HuH-7 (cell line): ENCODE measurements at places on chromosomes 4 and X.

GRCh38 chrX:65633826-65634225 lies 33.6 kb upstream of the MSN start:
- no peak for DNase-seq

DNA sequence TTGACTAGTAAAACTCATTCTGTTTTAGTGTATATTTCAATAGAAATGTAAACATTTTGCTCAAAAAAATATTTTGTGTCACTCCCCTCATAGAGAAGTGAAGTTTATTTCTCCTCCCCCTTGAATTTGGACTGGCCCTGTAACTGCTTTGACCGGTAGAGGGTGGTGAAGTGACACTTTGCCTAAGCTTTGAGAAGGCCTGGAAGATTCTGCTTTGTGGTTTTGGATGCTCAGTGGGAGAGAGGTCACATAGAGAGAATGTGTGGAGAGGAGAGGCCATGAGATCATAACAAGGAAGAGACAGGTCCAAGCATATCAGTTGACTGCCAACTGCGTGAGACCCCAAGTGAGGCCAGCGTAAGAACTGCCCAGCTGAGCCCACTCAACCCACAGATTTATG lies 19.1 kb upstream of the ARX start:
- no peak for DNase-seq

- DNase-seq = no peak
Measured at GRCh38 chr4:89419111-89419695, 111.6 kb upstream of the GPRIN3 start.

- no peak for DNase-seq
Measured at GRCh38 chr4:121189326-121190215, 25.4 kb upstream of the TNIP3 start.

DNA sequence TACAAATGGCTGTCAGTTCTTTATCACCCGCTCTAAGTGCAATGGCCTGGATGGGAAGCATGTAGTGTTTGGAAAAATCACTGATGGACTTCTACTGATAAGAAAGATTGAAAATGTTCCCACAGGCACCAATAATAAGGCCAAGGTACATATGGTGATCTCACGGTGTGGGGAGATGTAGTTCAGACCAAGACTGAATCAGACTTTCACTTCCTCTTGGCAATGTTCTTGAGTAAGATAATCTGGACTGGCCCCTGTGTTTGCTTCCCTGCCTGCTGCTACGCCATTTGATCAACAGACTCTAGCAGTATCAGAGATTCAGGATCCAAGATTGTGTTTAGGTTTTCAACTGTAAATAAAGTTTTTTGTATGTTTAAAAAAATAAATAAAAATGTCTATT lies 682.2 kb upstream of the AMOT start:
- DNase-seq = no peak

DNA sequence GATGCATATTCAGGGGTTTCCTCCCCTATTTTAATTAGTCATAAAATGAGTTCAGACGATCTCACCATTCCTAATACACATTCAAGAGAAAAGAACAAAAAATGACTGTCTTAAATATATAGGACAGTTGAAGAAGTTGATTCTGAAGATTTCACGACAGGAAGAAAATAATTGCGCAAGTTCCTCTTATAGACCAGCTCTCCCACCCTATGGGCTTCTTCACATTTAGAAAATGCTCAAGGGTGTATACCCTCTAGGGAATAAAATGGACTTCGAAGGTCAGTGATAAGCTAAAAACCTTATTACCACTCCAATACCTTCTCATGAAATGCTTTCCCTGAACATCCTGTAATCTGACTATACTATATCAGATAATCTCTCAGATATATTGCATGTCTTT lies 149.2 kb upstream of the TEX13C start:
- DNase-seq = no peak
